Subcutaneous adipose tissue (tissue), 4 donors: ENCODE measurements at places on chromosomes 6 and 20. TPM values are rescaled to one million over a fixed set of nuclear protein-coding genes. Genes with fewer than 3 reads are reported as not detected.

EPB41L1 gene
- 51.0 TPM for total RNA-seq

MATN4 gene
- total RNA-seq, result not detected

SIM1 gene
- 25.6 TPM for total RNA-seq

DNAH8 gene
- not detected for total RNA-seq

TFAP2C gene
- total RNA-seq, result 1.4 TPM

EDN3 gene
- total RNA-seq, result not detected

EPPIN gene
- not detected for total RNA-seq
